Activated naive CD4-positive, alpha-beta T cell (primary cell): ENCODE measurements at places on chromosomes 3 and 15.

DNA sequence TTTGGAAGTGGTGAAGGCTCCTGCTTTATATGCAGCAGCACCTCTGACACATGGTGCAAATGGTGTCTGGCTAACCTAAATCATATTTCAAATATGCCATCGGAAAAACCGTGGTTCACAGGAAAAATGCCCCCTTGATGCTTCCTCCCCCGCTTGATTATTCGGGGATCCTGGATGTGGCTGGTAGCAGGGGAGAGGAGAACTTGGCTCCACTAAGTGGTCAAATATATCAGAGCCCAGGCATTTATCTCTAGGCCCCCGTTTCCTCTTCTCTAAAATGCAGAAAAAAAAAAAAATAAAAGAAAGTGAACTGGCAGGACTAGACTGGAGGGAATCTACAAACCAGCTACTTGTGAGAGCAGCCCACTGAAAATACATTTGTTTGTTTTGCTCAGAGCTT is 18.2 kb upstream of the ATP2B2 start:
- DNase-seq, result no peak

- DNase-seq, result no peak
These were observed 11.8 kb upstream of the MYO1E start for GRCh38 chr15:59384507-59384906.

DNA sequence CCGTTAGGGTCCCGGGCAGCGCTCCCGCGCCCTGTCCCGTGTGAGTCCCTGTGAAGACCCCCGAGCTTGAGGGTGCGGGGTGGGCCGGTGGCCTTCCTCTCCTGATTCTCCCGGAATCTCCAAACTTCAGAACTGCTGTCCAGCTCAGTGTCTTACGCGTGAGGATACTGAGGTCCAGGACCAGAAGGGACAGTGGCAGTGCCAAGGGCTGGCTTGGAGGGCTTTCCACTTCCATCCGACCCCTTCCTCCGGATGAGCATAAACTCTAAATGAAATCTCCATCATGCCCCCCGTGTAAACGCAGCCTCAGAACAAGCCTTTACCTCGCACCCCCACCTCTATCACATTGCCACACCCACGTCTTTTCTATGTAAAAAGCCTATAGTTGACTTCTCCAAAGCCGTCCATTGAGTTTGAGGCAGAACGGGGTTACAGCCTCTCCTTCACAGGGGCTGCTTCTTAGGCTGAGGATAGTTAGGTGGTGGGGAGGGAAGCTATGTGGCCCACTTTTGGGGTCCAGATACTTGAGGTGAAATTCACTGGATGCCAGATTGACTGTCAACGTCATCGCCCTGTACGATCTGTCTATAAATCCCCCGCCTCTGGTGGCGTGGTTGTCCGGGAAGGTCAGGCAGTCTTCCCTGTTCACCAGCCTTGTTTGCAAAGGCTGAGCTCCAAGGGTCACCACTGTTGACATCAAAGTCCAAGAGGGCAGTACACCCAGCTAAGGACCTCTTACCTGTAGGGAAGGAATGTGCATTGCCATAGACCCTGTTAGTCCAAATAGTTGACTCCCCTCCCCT is 1.1 kb downstream of the EDEM1 start:
- DNase-seq, result no peak

DNA sequence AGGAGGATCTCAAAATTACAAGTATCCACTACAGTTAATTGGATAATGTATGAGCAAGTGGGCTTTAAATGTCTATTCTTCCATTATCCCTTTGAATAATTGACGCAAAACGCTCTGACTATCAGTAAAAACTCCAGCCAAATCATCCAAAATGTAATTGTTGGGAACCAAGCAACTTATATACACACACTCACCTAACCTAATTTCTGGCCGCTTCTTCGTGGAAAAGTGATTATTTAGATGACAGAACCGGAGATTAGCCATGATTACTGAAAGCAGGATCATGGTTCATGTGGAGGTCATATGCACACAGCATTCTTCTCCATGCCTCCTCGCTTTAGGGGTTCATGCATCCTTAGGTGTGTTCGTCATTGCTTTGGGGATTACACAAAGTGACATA is 992.4 kb downstream of the NAALADL2 start:
- no peak for DNase-seq

DNA sequence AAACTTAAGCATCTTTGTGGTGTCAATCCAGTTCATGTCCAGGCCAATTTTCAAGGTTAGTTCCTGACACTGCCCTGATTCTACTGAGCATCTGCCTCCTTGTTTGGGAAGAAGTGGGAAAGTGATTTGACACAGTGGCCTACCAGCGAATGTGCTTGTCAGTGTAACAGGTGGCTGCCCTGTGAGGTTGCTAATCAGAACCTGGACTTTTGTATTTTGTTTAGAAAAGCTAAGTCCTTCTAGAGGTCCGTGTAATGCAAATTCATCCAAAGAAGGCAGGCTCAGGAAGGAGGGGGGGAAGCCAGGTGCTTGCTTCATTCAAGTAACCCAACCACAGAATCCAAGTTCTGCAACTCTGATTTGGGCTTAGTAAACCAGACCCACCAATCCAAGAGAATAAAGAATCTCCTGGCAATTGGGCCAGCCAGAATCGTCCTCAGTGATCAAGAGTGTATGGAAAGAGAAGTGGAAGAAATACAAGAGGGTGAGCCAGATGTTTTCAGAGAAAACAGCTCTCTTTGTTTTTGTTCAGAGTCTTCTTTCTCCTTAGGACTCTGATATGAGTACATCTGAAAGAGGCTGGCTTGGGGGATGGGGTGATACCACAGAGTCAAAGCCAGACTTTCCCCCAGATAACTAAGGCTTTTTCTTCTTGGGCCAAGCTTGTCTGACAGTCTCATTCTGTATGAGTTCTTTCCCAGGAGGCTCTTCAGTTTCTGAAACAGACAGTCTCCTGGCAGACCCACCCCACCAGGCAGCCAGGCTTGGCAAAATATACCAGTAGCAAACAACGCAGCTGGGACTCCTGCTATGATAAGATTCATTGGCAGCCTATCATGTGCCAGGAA is 508.9 kb upstream of the TBL1XR1 start:
- DNase-seq, result no peak

DNA sequence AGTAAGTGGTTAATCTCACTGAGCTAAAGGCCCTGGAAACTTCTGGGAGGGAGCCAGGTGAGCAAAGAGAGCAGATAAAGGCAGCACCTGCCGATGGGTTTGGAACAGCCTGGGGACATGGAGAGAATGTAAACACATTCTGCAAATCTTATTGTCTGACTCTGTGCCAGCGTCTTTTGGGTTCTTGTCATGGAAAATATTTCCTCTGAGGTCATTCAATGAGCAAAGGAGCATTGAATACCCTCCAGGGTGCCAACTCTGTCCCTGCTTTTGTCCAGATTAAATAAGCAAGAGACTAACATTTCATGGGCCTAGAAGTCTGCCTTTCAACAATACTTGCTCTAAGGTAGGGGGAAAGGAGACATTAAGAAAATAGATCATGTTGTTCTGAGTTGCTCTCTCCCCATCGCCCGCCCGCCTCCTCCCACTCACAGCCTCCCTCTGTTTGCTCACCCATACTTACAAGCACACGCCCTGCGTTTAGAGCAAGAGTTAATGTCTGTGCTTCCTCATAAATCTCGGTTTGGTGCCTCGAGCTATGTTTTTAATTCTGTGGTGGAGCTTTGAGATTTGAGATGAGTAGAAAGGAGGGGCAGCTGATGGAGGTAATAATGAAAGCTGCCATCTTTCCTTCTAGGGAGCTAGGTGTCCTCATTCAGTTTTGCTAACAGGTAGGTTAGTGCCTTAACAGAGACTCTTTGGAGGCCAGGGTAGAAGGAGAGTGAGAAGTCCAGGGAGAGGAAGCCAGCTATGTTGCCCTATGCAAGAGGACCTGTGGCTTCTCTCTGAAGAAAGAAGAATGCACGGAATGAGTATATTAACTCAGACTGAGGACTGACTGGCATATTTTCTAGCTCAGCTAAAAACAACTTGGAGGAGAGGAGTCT is 132.9 kb downstream of the TPRG1 start:
- DNase-seq, result no peak

GRCh38 chr3:30811151-30811795 is 83.2 kb downstream of the GADL1 start:
- DNase-seq, result no peak

DNA sequence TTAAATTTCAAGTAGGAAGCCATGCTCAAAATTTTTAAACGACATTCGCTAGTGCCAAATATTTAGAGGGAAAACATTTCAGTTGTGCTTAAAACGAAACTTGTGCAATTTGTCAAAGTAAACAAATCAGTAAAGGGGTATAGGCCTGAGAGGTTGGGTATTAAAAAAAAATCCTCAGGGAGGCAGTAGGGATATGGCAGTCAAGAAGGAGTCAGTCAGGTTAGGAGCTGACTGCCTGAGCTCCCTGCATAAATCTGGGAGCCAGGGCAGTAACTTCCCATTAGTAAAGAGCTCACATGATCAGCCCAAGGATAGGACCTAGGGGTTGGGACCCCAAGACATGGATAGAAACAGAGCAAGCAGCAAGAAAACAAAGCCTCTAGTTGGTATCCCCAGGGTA is 120.7 kb upstream of the STAC start:
- no peak for DNase-seq

- DNase-seq, result no peak
These were observed 153.1 kb upstream of the CCDC54 start for GRCh38 chr3:107224026-107224596.

DNA sequence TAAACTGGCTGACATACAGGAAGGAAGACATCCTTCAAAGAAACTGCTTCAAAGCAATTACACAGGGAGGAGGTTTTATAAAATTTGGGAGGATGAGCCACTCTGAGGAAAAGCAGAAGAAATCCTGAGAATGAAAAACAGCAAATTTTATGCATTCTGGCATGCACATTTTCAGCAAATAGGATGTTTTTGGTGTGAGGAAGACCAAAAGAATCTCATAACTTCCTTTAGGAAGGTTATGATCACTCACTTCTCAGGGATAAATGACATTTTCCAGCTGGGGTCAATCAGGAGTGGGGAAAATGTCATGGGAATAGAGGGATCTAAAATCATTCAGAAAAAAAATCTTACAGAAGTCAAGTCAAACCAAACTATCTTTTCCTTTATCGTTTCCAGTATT is 371.7 kb upstream of the CNTN6 start:
- no peak for DNase-seq

GRCh38 chr15:57171426-57171825 is 204.9 kb upstream of the CGNL1 start:
- DNase-seq, result no peak

DNA sequence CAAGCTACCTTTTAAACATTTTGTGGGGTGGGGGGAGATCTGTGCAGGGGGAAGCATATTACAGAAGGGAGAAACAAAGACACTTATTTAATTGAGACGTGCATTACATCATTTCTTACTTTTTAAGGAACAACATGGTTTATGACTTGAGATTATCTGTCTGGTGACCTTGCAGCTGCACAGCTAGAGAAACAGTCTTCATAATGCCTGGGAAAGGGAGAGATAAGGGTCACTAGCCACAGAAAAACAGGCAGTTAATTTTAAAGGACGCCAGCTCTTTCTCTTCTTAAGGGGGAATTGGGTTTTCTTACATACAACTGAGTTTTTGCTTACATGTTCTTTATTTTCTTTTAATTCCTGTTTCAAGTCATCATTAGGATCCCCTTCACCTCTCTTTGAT is 147.9 kb downstream of the SST start:
- DNase-seq, result no peak
